Prostate gland (tissue), 2 donors: ENCODE measurements at places on chromosomes 3 and 15.

DNA sequence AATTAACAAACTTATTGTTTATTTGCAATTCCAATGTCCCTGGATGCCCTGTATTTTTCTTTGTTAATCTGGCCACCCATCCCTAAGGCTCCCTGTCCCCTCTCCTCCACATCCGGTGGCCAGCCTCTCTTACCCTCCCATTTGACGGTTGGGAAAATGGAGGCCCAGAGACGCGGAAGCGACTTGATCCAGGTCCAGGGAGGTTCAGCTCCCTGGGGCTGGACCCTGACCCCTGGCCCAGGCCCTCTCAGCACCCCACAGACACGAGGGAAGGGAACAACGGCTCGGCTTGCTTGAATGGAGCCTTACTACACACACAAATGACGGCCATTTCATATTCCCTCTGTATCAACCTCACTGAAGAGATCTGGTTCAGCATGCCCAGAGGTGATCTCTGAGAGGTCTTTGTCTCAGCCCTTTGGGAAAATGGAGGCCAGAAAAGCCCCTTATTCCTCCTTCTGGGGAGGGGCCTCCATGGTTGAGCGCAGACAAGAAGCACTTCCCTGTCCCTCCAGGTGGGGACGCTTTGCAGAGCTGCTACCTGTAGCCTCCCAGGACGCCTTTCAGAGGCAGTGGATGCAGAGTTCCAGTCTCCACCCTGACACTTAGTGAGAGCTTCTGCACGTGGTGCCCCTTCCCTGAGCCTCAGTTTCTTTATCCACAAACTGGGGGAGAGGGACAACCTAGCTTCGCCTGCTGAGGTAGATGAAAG lies 82.1 kb downstream of the ATP2B2 start:
- no peak for DNase-seq

- no peak for DNase-seq
These were observed 1.2 kb downstream of the MANF start for GRCh38 chr3:51386159-51386851.

DNA sequence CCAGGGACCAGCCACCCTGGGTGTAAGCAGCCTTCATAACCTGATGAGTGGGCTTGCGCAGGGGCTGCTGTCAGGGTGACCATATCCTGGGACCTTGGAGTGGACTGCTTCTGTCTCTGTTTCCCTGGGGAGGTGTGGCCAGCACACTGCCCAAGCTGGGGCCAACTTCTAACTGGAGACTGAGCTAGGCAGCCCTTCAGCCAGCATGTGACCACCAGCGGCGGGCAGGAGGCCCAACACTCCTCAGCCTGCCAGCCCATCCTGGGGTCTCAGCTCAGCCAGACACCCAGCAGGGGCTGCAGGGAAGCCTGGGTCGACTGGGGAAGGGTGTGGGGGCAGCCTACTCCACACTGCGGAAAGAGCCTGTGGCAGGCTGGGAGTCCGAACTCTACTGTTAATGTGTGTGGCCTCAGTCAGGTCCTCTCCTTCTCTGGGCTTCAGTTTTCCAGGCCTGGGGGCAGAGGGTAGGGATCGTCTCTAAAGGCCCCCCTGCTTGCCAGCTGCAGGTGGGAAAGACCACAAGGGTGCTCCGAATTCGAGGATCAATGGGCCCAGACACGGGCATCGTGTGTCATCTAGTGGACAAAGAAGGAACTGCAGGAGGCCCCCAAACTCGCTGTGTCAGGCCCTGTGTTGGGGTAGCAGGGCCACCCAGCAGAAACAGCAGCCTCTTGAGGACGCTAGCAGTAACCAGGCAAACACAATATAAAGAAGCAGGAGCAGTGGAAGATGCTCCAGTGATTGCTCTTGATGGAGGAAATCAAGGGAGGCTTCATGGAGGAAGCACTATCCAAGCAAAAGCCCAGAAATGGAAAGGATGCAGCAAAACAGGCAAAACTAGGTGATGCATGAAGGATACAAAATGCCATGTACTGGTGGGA lies 2.0 kb upstream of the SEMA3G start:
- peak; percentile 39 for DNase-seq

- no peak for DNase-seq
These were observed 86.9 kb downstream of the SEMA5B start for GRCh38 chr3:122940628-122941086.

- DNase-seq, result no peak
These were observed 2.0 kb downstream of the B2M start for GRCh38 chr15:44713006-44713966.

DNA sequence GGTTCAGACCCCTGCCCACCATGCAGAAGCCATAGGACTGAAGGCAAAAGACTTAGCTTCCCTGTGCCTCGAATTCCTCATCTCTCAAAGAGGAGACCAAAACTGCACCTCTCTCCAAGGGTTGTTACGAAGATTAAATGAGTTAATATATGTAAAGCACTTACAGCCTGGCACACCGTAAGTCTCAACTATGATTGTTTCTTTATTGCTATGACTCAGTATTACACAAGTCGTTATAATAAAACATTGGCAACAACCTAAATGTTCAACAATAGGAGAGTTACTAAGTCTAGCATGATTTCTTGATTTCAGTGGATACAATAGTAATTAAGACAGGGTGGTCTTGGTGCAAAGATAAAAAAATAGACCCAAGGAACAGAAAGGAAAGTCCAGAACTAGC lies 19.6 kb upstream of the FGD5 start:
- no peak for DNase-seq

DNA sequence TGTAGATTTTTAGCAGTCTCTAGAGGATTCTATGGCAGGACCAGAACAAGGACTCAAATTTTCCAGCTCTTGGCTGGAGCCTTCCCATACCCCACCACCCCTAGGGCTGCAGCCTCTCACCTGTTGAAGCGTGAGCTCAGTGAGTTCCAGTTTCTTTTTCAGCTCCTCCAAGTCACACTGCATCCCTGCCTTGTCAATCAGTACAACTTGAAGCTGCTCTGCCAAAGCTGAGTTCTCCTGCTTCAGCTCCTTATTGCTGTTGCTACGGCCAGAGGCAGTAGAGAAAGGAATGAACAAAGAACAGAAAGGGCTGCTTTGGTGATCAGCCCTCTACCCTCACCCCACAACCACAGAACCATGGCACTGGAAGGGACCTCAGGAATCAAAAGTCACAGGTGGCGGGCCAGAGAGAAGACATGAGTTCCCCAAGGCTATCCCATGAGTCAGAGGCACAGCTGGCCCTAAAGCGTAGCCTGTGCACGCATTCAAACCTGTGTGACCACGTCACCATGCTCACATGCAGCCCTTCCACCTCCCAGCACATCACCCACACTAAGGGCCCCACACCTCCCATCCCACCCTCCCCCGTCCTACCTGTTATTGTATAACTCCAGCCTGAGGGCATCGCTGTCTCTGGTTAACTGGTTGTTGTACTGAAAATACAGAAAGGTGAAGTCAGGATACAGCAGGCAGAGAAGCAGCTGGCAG lies 83.3 kb upstream of the C2CD4B start:
- DNase-seq, result no peak

GRCh38 chr3:181358060-181358459 lies 353.7 kb upstream of the SOX2 start:
- DNase-seq, result no peak

GRCh38 chr3:126571078-126571477 lies 12.3 kb upstream of the C3orf22 start:
- DNase-seq, result no peak

DNA sequence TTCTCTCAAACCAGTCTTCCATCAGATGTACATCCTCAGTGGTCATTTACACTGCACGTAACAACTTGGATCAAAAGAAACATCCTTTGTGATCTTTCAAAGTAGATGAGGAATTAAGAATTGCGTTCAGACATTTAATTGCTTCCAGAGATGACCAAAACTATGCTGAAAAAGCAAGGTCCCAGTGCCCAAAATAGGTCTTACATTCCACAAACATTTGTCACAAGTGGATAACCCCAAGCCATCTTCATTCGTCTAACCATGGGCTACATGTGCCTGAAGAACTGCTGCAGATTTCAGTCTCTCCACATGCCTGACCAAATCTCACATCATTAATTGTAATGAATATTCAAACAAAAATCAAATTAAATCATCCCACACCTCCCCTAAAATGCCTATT lies 273.6 kb downstream of the SHOX2 start:
- no peak for DNase-seq

- no peak for DNase-seq
These were observed 128.3 kb downstream of the ATP10A start for GRCh38 chr15:25734680-25735355.

DNA sequence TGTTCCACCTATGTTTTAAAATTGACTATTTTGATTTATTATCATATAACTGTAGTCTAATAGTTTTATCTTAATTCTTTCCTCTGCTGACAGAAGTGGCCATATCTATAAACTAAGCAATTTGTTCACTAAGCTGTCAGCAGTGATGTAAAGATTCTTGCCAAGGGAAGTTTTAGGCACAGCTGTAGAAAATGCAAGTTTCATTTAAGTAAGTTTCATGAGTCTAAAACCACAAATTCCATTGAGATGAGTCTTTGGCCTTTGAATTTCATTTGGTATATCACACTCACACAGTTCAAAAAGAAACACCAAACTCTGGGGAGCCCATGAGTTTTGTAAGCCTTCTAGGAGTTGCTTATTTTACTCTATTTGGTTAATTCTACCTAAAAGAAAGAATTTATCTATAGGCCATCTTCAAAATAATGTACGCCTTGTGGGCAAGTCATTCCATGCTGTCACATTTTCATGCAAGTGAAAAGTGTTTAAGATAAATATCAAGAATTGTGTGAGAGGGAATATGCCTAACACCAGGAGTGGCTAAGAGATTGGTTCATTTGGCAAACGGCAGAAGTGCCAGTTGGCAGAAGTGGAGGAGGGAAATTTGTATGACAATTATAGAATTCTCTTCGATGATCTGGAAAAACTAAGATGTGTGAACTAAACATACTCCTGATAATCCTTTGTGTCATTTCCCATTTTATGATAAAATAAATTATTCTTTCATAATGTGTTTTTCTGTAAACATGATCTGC lies 292.9 kb downstream of the ZIC4 start:
- DNase-seq, result no peak

DNA sequence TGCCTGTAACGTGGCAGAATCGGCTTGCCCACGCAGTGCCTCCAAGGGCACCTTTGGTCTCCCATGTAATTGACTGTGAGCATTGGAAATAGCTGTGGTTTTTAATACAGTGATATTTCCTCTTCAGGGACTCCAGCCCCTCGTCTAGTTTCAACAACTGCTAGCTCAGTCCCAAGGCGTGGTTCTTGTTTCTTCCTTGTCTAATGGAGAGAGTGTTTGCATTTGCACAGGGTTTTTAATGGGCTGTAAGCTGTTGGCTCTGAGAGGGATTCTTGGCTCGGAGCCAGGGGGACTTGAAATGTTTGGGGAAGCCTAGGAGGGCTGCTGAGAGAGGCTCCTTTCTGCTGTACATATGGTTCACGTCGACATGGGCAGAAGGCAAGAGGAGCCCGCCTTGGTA lies 86.2 kb downstream of the THSD4 start:
- no peak for DNase-seq

- no peak for DNase-seq
These were observed 387.0 kb downstream of the ZBBX start for GRCh38 chr3:166993015-166993630.

GRCh38 chr3:23832523-23832922 lies 26.8 kb downstream of the UBE2E1 start:
- no peak for DNase-seq

DNA sequence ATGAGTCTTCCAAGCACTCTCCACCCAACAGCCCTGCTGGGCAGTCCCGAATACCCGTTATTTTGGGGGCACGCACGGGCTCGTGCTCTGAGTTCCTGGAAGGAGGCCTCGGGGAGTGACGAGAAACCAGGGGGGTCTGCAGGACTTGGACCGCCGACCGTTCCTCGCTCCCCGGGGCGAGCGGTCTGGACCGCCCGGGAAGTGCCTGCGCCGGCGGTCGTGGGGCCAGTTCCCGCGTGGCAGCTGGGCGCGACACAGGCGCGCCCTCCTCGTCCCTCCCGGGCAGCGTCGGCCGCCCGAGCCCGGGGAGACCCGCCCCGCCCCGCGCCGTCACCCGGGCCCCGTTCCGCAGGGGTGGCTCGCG lies 387 bp downstream of the GNB4 start:
- peak; percentile 6 for DNase-seq

DNA sequence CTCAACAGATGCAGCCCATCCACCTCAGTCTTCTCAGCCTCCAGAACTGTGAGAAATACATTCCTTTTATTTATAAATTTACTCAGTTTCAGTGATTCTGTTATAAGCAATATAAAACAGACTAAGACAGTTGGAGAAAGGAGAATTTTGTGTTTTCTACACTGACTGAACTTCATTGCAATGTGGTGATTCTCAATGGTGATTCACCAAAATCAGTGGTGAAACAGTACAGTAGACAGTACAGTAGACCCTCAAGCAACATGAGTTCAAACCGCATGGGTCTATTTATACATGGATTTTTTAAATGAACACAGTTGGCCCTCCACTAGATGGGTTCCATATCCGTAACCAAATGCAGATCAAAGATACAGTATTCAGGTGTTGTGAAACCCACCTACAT lies 403.1 kb upstream of the TGFBR2 start:
- no peak for DNase-seq

- DNase-seq, result no peak
These were observed 166.7 kb downstream of the FRMD5 start for GRCh38 chr15:44028349-44028748.

DNA sequence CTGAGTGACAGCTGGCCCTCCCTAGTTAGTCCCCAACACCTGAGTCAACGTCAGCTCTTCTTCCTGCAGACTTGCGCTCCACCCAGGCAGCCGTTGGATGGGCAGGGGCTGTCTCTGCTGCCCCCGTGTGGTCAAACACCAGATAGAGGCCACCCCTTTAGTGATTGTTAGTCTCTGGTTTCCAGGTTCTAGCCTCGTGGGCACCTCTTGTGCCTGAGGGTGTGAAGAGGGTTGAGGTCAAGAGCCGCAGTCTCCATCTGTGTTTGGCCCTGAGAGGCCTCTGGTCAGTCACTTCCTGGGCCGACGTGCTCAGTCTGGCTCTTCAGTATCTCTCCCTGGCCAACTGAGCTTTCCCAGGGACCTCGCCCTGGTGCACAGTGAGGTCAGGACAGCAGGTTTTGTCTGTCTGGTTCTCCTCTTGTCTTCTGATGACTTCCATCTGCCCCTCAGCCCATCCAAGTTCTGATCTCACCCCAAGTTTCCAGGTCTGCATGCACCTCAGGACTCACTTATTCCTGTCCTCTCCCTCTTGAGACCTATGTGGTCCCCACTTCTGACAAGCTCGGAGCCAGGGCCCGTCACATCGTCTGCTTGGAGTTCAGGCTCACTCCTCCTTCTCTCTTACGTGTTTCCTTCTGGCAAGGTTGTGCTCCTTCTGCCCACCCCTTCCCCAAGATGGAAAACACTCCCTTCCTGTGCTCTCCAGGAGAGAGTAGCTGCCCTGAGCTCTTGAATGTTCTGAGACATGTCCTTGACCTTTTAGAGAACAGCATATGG lies 20.9 kb downstream of the CD276 start:
- peak; percentile 46 for DNase-seq

- no peak for DNase-seq
These were observed 297.1 kb upstream of the MME start for GRCh38 chr3:154783061-154783460.

- no peak for DNase-seq
These were observed 64.2 kb upstream of the IL12A start for GRCh38 chr3:159924411-159924810.

DNA sequence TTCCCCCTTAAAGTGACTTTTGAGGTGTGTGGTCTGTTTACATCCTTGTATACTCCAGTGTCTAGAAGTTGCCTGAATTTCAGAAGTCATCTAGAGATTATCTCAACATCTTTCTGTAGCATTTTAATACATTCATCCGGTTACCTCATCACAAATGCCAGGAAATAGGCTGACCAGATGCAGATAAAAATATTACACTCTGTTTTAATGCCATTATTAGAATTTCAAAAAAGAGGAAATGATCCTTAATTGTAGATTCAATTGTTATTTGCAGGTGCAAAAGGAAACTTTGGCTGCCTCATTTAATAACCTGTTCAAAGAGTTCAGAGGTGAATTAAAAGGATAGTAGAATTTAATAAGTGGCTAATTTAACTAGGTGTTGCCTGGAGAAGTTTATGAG lies 290.9 kb downstream of the C3orf38 start:
- DNase-seq, result no peak
